Epithelial cell of proximal tubule (primary cell): ENCODE measurements at places on chromosomes 11 and 22.

DNA sequence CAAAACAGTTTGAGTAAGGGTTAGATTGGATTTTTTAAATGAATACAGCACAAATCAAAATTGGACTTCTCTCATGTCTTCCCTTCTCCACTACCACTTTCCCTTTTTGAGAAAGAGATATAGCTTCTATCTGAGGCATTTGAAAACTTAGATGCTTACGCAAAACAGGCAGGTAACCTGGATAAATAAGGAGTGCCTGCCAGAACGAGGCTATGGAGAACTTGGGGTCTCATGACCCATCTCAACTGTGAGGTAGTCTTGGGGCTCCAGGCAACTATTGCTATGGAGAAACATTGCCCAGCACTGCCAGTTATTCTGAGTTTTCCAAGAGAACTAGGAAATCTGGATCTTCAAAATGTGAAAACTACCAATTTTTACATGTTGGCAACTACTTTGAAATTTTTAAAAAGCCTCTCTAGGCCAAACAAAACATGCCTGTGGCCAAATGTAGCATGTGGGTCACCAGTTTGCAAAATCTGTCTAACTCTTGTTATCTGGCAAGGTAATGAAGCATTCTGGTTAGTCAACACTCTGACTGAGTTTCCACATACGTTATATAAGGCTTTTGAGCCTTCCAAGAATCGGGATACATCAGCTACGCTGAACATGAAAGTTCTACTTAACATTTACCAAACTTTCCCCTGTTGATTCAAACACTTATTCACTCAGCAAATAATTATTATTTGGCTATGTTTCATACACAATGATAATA, 752.7 kb downstream of the KCNA4 start:
- DNase-seq = no peak

- no peak for DNase-seq
Observed at GRCh38 chr22:49763696-49764095, 64.0 kb downstream of the BRD1 start.

DNA sequence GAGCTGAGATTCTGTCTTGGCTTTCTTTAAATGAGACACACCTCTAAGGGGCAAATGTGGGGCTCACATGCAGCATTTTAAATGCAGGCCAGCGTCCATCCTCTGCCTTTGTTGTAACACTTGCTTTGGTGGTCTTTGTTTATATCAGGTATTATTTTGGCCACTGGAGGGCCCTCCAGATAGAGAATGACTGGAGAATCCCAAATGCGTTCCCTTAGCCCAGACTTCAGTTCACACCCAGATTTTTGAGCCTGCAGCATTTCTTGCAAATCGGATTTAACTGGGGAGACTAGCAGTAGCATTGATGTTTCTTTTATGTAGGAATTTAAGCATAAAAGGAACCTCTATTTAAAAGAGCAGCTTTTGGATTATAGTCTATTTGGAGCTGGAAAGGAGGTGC, 200.2 kb upstream of the SORL1-AS1 start:
- no peak for DNase-seq

GRCh38 chr11:74276581-74276980, 34.9 kb downstream of the P4HA3 start:
- DNase-seq = no peak
